ENCODE measurements at places on chromosomes 7 and 10.
A peak's percentile ranks its signal among the peaks of the same experiment; 100 is the strongest.

GRCh38 chr7:129122078-129122750 is 22.3 kb upstream of the TSPAN33 start:
- DNase-seq = no peak

DNA sequence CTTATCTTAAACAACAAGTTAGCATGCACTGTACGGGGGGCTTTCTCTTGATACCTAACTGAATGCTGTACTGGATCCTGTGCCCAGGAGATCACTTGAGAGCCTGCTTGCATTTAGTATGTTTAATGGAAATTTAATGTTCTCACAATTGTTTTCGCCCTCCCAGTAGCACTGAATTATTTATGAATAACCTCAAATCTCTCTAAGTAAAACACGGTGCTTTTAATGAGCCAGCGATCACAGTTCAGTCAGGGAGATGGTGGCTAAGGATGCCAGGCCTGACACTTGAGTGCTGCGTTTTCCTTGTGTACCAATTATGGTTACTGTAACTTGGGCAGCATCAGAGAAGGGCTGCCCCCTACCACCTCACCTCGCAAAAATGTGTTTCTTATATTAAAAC is 115.5 kb upstream of the ADARB2 start:
- no peak for DNase-seq

DNA sequence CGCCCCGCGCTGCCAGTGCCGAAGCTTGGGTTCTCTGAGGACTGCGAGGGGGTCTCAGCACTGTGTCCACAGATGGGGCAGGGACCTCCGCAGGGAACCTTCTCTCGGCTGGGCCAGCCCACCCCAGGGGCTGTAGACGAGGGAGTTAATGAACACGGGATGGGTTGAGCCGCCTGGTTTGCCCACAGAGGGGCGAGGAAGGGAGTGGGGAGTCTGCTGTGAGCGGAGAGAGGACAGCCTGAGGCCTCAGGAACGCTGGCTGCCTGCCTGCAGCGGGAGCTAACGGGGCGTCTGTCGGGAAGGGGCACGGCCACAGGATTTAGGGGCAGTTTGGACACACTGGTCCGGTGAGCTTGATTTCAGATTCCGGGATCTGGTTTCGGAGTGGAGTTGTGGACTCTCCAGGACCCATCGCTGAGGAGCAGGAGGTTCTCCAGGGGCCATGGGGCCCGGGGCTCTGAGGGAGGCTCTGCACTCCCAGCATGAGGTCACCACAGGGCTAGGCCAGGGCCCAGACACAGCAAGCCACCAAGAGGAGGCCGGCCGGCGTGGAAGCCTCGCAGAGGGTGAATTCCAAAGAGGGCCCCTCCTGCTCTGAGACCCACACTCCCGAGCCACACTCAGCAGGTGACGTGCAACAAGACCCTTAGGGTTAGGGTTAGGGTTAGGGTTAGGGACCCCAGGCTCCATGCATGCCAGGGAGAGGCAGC is 19.0 kb upstream of the FAM20C start:
- DNase-seq = no peak

- no peak for DNase-seq
Observed at GRCh38 chr7:240887-241421, 48.6 kb downstream of the FAM20C start.

DNA sequence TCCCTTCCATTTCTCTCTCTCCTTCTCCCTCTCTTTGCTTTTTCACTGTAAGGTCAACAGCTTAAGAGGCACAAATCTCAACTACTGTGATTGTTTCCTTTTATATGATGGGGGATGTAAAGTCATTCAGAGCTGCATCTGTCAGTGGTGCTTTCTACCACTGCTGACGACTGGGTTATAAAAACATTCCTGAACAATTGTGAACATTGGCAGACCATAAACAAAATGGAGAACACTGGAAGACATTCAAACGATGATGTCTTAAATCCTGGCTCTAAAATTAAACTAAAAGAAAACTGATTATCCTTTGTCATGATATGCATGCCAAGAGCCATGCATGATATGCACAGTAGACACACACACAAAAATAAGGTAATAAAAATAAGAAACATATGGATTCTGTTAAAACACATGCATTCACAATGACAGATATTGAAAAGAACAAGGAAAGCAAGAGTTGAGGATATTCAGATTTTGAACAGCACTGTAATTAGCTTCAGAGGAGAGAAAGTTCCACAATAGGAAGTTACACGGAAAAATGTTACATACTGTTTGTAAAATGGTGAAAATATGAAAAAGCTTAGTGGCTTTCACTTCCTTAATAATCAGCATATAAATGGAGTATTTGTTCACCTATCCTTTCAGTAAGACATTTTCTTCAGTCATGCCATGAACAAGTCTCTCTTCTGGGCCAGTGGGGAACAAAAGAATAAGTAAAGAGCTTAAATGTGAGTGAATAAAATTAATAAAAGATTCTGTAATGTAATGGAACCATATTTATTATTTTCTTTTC is 89.2 kb downstream of the RNLS start:
- peak; percentile 65 for DNase-seq

GRCh38 chr7:73735528-73735905 is 3.1 kb downstream of the ABHD11 start:
- no peak for DNase-seq

- no peak for DNase-seq
Observed at GRCh38 chr7:26103596-26103995, 48.4 kb upstream of the NFE2L3 start.

- no peak for DNase-seq
Observed at GRCh38 chr10:77603534-77603927, 34.1 kb downstream of the KCNMA1 start.

- no peak for DNase-seq
Observed at GRCh38 chr10:63720072-63720537, 198.9 kb downstream of the REEP3 start.

- DNase-seq = no peak
Observed at GRCh38 chr10:84395581-84395980, 67.2 kb downstream of the CCSER2 start.

DNA sequence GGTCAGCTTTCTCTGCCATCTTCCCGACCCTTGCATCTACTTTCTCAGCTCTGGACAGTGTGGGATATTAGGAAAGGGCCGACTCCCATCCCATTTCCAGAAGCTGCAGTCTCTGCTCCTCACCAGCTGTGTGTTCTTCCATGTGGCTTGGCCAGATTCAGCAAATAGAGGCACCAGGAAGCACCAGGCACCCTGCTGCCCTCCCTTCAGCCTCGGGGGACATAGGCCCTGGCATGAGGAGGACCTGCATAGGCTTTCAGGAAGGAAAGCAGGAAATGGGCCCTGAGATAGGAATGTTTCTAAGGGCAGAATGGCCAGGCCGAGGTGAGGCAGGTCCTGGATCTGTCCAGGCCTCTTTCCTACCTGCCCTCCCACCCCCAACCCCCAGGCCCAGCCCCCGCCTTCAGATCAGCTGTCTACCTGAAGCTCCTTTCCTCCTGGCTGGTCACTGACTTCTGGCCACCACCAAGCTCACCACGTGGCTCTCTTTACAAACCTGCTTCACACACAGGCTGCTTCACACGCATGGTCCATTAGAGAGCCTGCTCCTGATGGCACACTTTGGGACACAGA is 27.5 kb upstream of the PURB start:
- DNase-seq = no peak

- no peak for DNase-seq
Observed at GRCh38 chr7:132672200-132672990, 96.1 kb upstream of the PLXNA4 start.

DNA sequence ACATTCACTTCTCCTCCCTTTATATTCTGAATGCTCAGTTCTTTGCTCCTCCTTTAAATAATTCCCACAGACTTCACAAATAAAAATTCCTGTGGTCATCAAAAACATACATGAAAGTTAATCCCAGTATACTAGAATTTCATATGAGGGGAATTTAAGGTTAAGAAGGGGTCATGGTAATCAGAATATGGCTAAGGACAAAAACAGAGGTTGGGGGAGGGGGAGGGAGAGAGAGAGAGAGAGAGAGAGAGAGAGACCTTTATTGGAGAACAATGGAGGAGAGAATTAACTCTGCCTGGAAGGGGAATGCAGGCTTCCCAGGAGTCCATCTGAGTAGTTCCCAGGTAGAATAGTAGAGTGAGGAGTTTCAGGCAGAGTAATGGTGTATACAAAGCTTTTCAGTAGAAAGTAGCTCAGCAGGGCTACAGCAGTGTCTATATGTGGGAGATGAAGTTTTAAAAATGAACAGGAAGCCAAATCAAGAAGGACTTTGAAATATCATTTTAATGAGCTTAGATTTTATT is 5.2 kb upstream of the CUBN start:
- no peak for DNase-seq

DNA sequence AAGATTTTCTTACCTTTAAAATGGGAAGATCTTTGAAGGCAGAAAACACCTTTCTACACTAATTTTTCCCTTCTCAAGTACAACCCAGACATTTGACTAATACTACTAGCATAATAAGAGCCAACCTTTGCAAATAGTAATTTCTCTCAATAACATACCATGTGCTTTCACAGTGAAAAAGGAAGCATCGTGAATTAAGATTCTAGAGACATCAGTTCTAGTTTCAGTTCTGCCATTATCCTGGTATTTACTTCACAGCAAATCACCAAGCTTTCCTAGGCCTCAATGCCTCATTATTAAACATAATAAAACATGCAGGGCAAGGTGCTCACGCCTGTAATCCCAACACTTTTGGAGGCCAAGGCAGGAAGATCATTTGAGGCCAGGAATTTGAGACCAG is 24.9 kb downstream of the GSAP start:
- DNase-seq = no peak

DNA sequence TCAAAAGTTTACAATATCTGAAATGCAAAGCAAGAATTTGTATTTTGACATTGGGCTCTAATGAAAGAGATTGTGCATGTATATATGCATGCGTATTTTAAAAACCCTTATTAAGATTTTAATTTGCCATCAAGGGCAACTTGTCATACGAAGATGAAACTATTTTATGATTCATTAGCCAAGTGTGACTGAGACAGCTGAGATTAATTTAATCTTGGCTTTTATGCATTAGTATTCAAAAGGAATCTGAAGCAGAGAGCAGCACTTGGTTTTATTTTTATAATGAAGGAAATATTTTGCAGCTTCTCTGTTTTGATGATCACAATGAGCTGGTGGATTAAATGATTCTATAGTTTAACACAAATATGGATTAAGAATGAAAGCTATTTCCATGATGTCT is 45.9 kb upstream of the AKR1E2 start:
- DNase-seq = no peak

DNA sequence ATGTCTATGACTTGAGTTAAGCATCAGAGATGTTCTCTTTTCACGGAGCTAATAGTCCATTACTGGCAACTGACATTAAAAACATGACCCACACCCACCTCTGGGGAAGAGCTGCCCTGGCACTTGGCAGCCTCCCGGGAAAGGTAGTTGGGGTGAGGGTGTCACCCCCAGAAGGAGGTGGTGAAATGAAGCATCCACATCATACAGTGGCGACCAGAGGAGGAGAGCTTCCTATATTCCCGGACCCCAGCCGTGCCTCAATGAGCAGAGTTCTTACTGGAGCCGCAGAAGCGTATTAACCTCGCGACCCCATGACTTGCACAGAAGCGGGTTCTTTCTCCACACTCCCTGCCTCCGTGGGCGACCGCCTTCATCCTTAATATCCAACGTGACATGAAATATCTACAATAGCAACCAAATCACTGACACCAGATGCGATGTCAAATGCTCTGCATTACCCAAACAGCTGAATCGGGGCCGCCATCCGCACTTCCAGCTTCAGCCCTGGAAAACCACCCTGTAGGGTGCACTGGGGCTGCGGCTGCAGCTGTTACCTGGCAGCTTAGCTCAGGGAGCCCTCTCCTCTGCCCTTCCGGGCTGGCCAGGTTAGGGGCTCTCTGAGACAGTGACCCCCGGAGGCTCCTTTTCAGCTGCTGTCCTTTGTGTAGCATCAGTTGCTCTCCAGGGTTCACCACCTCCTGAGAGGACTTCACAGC is 103.1 kb upstream of the PARD3 start:
- no peak for DNase-seq

- no peak for DNase-seq
Observed at GRCh38 chr7:139453673-139454321, 29.7 kb downstream of the KLRG2 start.

DNA sequence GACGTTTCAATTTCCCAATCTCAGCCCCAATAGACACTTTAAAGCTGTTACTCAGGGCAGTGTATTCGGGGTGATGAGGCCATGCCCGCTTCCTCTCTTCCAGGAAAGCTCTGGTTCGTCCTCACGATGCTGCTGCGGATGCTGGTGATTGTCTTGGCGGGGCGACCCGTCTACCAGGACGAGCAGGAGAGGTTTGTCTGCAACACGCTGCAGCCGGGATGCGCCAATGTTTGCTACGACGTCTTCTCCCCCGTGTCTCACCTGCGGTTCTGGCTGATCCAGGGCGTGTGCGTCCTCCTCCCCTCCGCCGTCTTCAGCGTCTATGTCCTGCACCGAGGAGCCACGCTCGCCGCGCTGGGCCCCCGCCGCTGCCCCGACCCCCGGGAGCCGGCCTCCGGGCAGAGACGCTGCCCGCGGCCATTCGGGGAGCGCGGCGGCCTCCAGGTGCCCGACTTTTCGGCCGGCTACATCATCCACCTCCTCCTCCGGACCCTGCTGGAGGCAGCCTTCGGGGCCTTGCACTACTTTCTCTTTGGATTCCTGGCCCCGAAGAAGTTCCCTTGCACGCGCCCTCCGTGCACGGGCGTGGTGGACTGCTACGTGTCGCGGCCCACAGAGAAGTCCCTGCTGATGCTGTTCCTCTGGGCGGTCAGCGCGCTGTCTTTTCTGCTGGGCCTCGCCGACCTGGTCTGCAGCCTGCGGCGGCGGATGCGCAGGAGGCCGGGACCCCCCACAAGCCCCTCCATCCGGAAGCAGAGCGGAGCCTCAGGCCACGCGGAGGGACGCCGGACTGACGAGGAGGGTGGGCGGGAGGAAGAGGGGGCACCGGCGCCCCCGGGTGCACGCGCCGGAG is 2.6 kb downstream of the GJD4 start:
- no peak for DNase-seq

GRCh38 chr10:10830293-10830986 is 187.2 kb upstream of the CELF2 start:
- DNase-seq = peak; percentile 92

DNA sequence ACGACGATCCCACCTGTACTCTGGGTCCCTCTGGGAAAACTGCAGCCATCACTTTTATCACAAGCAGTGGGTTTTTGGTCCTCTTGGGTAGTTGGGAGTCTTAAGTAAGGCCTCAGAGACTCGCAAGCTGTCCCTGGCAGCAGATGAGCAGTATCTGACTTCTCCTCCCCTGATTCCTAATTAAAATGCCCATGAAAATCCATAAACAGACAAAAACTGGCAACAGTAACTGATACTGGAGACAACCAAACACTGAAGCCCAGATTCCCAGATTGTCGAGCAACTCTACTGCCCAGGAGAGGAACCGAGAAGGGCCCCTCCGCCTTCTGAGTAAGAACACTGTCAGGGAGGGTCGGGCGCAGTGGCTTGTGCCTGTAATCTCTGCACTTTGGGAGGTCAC is 333.8 kb downstream of the CALN1 start:
- no peak for DNase-seq

Data from stromal cell of bone marrow (primary cell).